Sigmoid colon (tissue), 7 donors: ENCODE measurements at places on chromosomes 4 and X. TPM values are rescaled to one million over a fixed set of nuclear protein-coding genes. Genes with fewer than 3 reads are reported as not detected.

- no peaks in the 10 kb centered on the region for H3K4me1 ChIP-seq
- no peaks in the 10 kb centered on the region for H3K36me3 ChIP-seq
- no peak overlapping the region for H3K4me3 ChIP-seq
- no peaks in the 10 kb centered on the region for H3K27me3 ChIP-seq
- no peak overlapping the region for H3K27ac ChIP-seq
- no peak for DNase-seq
Measured at GRCh38 chrX:70527053-70527452, 82.4 kb downstream of the DLG3 start.

GRCh38 chrX:74521961-74522751, 92.3 kb downstream of the RLIM start:
- H3K4me1 ChIP-seq, result no peaks in the 10 kb centered on the region
- H3K4me3 ChIP-seq, result no peak overlapping the region
- peak; percentile 81 for DNase-seq
- H3K27me3 ChIP-seq, result no peaks in the 10 kb centered on the region

DNA sequence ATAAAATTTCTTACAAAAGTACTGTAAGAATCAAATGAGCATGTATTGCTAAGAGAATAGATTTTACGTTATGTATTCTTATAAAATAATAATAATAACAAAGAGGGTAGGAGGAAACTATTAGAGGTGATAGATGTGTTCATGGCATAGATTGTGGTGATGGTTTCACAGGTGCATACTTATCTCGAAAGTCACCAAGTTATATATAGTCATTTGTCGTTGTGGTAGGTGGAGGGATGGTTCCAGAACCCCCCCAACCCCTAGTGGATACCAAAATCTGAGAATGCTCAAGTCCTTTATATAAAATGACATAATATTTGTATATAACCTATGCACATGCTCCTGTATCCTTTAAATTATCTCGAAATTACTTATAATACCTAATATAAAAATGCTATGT, 36.7 kb upstream of the H2AZ1 start:
- H3K4me1 ChIP-seq, result no peaks in the 10 kb centered on the region
- no peaks in the 10 kb centered on the region for H3K27me3 ChIP-seq
- H3K27ac ChIP-seq, result no peak overlapping the region

GRCh38 chr4:129334136-129334535, 238.2 kb downstream of the C4orf33 start:
- DNase-seq, result no peak
- no peak overlapping the region for H3K27ac ChIP-seq
- H3K36me3 ChIP-seq, result no peaks in the 10 kb centered on the region
- no peaks in the 10 kb centered on the region for H3K4me1 ChIP-seq
- no peak overlapping the region for H3K4me3 ChIP-seq
- H3K27me3 ChIP-seq, result no peaks in the 10 kb centered on the region

DNA sequence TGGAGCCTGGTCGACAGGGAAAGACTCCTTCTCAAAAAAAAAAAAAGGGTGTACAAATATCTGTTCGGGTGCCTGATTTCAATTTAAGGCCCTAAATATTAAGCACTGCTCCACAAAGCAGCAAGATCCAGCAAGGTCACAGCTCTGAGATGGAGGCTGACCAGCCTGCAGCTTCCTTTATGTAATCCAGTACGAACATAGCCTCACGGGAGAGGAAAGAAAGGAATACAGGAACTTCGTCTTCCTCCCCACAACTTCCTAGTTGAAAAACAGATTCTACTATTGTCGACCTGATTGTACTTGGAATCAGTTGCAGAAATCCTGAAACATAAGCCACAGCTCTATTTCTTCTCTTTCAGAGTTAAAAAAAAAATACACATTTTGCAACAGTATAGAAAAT, 53.5 kb upstream of the TBC1D9 start:
- H3K27me3 ChIP-seq, result no peaks in the 10 kb centered on the region
- no peak overlapping the region for H3K27ac ChIP-seq
- no peaks in the 10 kb centered on the region for H3K36me3 ChIP-seq

DNA sequence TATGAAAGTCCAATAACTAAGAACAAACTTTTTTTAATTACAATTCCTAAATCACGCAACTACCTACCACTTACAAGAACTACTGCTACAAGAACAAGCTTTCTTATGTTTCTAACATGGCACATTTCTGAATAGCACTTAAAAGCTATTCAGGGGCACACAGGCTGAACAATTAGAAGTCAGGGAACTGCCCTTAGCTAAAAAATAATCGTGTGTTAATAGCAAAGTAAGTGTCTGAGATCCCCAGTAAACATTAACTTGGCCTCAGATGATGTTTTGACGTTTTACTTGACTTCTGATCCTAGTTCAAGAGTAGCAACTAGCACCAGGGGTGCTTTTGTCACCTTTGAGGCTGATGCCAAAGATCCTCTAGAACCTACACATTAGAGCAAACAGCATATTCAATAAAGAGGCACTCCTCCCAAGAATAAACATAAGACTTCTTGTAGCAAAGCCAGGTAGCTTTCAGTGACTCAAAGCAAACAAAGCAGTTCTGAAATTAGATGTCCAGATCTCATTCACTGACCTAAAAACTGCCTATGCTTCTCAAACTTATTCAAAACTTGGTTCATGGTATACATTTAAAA, 16.2 kb downstream of the SPOCK3 start:
- no peaks in the 10 kb centered on the region for H3K4me1 ChIP-seq
- H3K4me3 ChIP-seq, result no peak overlapping the region
- H3K36me3 ChIP-seq, result no peaks in the 10 kb centered on the region
- no peak for DNase-seq
- no peak overlapping the region for H3K27ac ChIP-seq
- H3K27me3 ChIP-seq, result no peaks in the 10 kb centered on the region

DNA sequence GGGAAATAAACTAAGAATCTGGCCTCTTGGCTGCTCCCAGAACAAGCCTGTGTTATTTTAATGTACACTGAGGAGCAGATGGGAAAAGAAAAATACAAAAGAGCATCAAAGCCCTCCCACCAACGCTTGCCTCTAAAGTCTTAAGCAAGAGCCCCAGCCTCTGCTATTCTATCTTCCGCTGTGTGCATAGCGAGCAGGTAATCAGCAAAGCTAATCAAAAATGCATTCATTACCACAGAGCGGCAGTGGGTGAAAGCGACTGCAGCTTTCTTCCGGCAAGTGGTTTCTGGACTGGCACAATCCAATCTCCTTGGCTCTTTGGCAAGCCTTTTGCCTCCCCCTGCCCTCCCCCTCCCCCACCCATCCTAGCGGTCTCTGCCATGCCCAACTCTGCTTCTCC, 13.5 kb upstream of the GRIA3 start:
- no peaks in the 10 kb centered on the region for H3K27me3 ChIP-seq
- H3K36me3 ChIP-seq, result no peaks in the 10 kb centered on the region
- no peak overlapping the region for H3K4me3 ChIP-seq
- H3K27ac ChIP-seq, result no peak overlapping the region

GRCh38 chr4:41561244-41561643, 23.3 kb downstream of the LIMCH1 start:
- H3K4me3 ChIP-seq, result no peak overlapping the region
- H3K4me1 ChIP-seq, result no peaks in the 10 kb centered on the region
- no peak overlapping the region for H3K27ac ChIP-seq
- DNase-seq, result no peak
- no peaks in the 10 kb centered on the region for H3K27me3 ChIP-seq

DNA sequence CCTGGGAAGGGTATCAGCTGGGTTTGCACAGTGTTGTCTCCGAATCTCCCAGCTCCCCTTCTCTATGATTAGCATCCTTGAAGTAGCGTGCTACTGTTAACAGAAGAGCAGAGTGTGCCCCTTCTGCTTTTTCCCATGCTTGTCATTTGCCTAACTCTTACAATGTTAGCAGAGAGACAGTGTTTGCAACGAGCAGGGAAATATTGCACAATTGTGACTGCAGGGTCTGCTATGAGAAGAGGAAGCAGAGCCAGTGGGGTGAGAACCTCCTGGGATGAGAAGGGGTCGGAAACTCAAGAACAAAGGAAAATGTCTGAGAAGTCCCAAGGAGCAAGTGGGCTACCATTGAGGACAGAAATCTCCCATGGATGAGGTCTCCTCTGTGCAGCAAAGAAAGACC, 7.8 kb upstream of the CHRNA9 start:
- no peaks in the 10 kb centered on the region for H3K27me3 ChIP-seq
- no peaks in the 10 kb centered on the region for H3K4me1 ChIP-seq
- DNase-seq, result no peak

DNA sequence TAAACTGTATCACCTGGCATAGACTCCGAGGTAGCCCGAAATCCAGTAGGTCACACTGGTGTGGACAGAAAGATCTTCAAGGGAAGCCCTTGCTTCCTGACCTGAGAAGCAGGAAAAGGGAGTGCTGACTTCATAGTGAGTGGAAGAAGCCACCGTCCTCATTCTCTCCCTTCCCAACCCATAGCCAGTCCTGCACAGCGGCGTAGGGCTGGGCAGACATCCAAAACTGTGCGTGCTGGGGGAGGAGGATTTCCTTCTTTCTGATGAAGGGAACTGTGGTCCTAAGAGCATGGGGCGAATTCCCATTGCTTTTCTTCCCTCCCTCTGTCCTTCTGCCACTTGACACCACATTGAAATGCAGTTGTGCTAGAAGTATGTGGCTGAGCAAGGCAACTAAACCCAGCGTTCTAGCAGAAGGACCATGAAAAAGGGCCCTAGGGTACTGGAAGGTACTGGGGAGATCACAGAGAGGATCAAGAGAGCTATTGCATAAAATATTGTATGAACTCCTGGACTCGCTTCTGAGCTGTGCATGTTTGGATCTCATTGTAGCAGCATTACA, 66.9 kb downstream of the STOX2 start:
- H3K27me3 ChIP-seq, result no peaks in the 10 kb centered on the region
- no peak overlapping the region for H3K27ac ChIP-seq
- no peaks in the 10 kb centered on the region for H3K4me1 ChIP-seq
- H3K4me3 ChIP-seq, result no peak overlapping the region
- DNase-seq, result no peak

GRCh38 chr4:6753103-6753560, 29.4 kb upstream of the KIAA0232 start:
- H3K36me3 ChIP-seq, result no peaks in the 10 kb centered on the region
- no peak for DNase-seq
- H3K27me3 ChIP-seq, result no peaks in the 10 kb centered on the region

GRCh38 chr4:2274320-2275043, 12.6 kb upstream of the MXD4 start:
- H3K36me3 ChIP-seq, result no peaks in the 10 kb centered on the region
- no peak overlapping the region for H3K27ac ChIP-seq
- H3K4me3 ChIP-seq, result no peak overlapping the region
- H3K4me1 ChIP-seq, result no peaks in the 10 kb centered on the region

DNA sequence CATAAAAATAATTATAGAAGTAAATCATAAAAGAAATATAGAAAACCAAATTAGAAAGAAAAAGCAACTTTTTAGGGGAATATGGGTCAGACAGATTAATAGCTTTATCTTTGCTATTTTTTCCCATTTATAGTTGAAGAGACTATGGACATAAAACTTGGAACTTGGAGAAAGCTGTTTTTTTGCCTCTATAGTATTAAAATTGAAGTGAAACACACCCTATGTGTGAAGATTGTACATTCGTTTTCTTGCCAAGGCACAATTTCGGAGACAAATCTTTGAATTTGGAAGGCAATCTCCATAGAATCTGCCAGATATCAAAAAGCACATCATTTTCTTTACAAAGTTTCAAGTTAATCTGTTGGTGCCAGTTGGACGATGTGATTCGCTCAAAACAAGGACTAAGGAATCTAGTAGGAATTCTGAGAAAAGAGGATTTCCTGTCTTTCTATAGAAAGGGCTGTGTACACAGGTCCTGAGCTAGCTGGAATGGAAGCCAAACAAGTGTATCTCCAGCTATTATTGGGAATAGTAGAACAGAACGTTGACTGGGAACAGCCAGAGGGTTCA, 156.3 kb downstream of the SLC7A11 start:
- H3K27me3 ChIP-seq, result no peaks in the 10 kb centered on the region
- no peak overlapping the region for H3K27ac ChIP-seq
- H3K4me1 ChIP-seq, result peaks cover 16% of the 10 kb centered on the region

- peak; percentile 87 for DNase-seq
- H3K27me3 ChIP-seq, result no peaks in the 10 kb centered on the region
- H3K36me3 ChIP-seq, result no peaks in the 10 kb centered on the region
Measured at GRCh38 chrX:39953879-39954278, 143.9 kb downstream of the BCOR start.

GRCh38 chr4:182010876-182011275, 232.3 kb upstream of the TENM3 start:
- no peak overlapping the region for H3K4me3 ChIP-seq
- no peaks in the 10 kb centered on the region for H3K27me3 ChIP-seq

DNA sequence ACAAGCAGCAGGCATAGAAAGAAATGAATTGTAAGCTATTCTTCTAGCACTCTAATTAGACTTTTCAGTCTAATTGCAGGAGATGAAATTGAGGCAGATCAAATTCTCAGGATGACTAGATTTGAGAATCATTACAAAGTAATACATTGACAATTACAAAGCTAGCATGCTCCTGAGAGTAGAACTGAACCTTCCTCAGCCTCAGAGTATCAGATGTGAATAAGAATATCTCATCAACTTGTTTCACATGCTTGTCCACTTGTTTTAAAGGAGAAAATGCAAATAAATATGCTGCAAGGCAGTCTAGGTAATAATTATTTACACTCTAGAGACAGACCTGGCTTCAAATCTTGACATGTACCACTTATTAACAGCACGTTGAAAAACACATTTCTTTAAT, 491.0 kb upstream of the MAGEB2 start:
- H3K27ac ChIP-seq, result no peak overlapping the region
- H3K36me3 ChIP-seq, result no peaks in the 10 kb centered on the region
- DNase-seq, result no peak
- H3K4me1 ChIP-seq, result no peaks in the 10 kb centered on the region
- H3K4me3 ChIP-seq, result no peak overlapping the region

DNA sequence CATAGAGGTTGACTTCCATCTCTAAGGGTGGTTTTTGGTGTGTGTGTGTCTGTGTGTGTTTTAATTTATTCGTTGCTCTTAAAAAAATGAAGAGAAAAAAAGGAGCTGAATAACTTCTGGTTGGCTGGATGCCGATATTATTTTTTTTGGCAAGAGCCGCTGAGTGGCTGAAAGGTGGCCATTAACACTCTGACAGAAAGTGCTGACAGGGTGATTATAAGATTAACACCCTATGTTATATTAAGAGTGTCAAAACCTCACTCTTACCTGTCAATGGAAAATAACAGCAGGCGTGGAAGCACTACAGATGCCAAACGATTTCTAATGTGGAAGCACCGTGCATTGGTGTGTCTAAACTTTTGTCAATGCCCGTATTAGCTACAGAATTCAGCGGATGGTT, 622.5 kb downstream of the ANKRD50 start:
- DNase-seq, result no peak
- H3K36me3 ChIP-seq, result no peaks in the 10 kb centered on the region
- H3K27ac ChIP-seq, result no peak overlapping the region
- H3K27me3 ChIP-seq, result no peaks in the 10 kb centered on the region

- H3K27me3 ChIP-seq, result no peaks in the 10 kb centered on the region
- peak; percentile 34 for DNase-seq
- H3K27ac ChIP-seq, result no peak overlapping the region
- no peak overlapping the region for H3K4me3 ChIP-seq
- peaks cover 5% of the 10 kb centered on the region for H3K4me1 ChIP-seq
Measured at GRCh38 chr4:7187168-7187535, 5.2 kb upstream of the SORCS2 start.

Gene MID2
- total RNA-seq, result 39.6 TPM

Gene SLITRK4
- 1.5 TPM for total RNA-seq

Gene SSX4
- not detected for total RNA-seq

Gene CT83
- not detected for total RNA-seq

Gene BTK
- total RNA-seq, result 5.8 TPM

Gene SMR3B
- total RNA-seq, result not detected

Gene NUDT9
- total RNA-seq, result 12.4 TPM

Gene CXCL3
- total RNA-seq, result not detected

Gene TLR3
- 8.2 TPM for total RNA-seq

Gene TMPRSS11A
- not detected for total RNA-seq

Gene DRP2
- total RNA-seq, result 6.9 TPM

Gene MAGEB18
- total RNA-seq, result not detected

Gene CLDN22
- not detected for total RNA-seq

Gene HERC6
- total RNA-seq, result 6.7 TPM
